Upper lobe of right lung (tissue), 1 donor: ENCODE measurements at places on chromosomes 6 and 20.

DNA sequence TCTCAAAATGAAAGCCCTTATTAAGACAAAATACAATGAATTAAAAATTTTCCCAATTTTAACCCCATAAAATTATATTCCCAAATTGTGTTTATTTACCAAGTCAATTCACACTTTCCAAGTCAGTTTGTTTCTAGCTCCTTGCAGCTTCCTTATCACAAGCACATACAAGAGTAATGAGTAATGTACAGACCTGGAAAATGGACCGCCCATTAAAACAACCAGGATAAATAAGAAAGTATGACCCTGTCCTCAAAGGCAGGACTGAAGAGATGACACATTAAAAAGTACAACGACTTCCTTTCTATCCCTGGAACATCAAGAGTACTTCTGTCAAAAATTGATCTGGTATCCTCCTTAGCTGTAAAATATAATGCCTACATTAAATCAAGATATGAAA lies 47.1 kb upstream of the TMX4 start:
- no peaks in the 10 kb centered on the region for H3K36me3 ChIP-seq
- H3K4me1 ChIP-seq, result no peaks in the 10 kb centered on the region
- no peak overlapping the region for H3K4me3 ChIP-seq
- H3K27me3 ChIP-seq, result no peaks in the 10 kb centered on the region
- no peak overlapping the region for H3K27ac ChIP-seq

DNA sequence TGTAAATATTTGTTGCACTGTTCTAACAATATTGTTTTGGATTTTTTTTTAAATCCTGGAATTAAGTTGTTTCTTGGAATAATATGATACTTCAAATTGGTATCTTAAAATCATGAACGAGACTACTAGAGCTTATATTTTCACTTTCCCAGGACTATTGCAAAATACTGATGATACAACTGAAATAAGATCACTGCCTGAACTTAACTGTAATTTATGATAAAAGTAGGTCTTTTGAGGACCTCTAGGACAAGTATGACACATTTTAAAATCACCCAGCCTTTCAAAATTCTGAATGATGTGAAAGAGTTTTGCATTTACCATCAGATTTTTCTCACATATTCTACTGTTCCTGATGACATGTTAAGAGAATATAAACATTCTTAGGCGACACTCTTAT lies 8.6 kb upstream of the UBE2J1 start:
- no peaks in the 10 kb centered on the region for H3K4me1 ChIP-seq
- H3K36me3 ChIP-seq, result no peaks in the 10 kb centered on the region
- no peaks in the 10 kb centered on the region for H3K27me3 ChIP-seq
- H3K4me3 ChIP-seq, result no peak overlapping the region
- H3K27ac ChIP-seq, result no peak overlapping the region

- no peaks in the 10 kb centered on the region for H3K36me3 ChIP-seq
- H3K4me3 ChIP-seq, result no peak overlapping the region
- DNase-seq, result peak; percentile 78
- H3K4me1 ChIP-seq, result no peaks in the 10 kb centered on the region
These were observed 12.1 kb upstream of the PDYN start for GRCh38 chr20:2005831-2006426.

DNA sequence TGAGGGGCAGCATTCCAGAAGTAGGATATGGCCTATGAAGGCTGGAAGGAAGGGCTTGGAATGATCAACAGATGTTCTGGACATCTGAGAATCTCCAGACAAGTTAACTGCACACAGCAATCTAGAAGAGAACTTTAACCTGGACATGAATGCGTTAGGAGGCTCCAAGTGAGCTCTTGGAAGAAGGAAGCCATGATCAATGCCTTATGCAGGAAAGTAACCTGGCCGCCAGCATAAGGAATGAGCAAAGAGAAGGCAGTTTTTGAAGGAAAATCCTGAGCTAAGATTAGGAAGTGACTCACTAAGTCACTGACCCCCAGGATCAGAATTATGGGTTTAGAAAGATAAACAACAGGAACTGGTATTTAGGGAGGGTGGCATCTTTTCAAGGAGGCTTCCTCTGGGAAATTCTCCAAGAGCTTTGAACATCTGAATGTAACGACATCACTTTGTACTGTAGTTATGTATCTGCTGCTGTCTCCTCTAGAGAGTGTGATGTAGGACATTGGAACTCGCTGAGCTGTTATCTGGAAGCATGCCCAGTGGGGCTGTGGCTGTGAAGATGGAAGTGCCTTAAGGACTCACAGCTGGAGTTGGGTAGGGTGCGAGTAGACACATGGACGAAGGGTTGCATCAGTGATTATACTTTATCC lies 236.8 kb downstream of the PACRG start:
- H3K27me3 ChIP-seq, result no peaks in the 10 kb centered on the region
- no peak overlapping the region for H3K27ac ChIP-seq
- DNase-seq, result no peak
- no peaks in the 10 kb centered on the region for H3K4me1 ChIP-seq

GRCh38 chr6:43636308-43636659 lies 644 bp downstream of the MAD2L1BP start:
- no peaks in the 10 kb centered on the region for H3K27me3 ChIP-seq
- peak overlapping the region; percentile 78 for H3K4me3 ChIP-seq
- peaks cover 22% of the 10 kb centered on the region for H3K4me1 ChIP-seq
- peak overlapping the region; percentile 83 for H3K27ac ChIP-seq

DNA sequence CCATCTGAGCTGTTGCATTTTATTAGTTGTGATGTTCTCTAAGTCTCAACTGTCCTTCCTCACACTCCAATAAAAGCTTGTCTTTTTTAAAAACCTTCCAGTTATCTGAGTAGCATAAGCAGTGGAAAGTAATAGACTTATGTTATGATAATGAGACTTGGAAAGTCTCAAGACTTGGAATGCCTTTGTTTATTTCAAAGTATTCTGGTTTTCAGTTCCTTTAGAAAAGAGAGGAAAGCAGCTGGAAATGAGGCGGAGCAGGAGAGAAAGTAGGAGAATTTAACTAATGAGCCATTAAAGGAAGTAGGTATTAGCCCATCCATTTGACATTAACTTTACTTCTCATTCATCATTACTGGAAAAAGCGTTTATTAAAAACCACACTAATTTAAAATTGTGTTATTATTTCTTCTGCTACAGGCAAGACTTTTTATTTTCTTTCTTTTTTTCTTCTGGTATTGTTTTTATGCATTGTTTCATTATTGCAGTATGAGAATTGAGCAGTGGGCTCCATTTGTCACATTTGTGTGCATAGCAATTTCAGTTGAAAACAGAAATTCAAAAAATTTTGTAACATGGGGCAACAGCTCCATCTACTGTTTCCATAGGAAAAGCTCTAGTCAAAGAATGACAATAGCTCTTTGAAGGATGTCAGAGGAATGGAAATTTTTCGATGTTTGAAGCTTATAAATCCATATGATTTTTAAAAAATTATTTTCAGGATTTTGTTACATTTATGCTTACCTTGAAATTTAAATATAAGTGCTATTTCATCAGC lies 194.8 kb downstream of the COL9A1 start:
- H3K27me3 ChIP-seq, result no peaks in the 10 kb centered on the region
- no peak overlapping the region for H3K4me3 ChIP-seq
- no peak overlapping the region for H3K27ac ChIP-seq
- no peaks in the 10 kb centered on the region for H3K36me3 ChIP-seq

DNA sequence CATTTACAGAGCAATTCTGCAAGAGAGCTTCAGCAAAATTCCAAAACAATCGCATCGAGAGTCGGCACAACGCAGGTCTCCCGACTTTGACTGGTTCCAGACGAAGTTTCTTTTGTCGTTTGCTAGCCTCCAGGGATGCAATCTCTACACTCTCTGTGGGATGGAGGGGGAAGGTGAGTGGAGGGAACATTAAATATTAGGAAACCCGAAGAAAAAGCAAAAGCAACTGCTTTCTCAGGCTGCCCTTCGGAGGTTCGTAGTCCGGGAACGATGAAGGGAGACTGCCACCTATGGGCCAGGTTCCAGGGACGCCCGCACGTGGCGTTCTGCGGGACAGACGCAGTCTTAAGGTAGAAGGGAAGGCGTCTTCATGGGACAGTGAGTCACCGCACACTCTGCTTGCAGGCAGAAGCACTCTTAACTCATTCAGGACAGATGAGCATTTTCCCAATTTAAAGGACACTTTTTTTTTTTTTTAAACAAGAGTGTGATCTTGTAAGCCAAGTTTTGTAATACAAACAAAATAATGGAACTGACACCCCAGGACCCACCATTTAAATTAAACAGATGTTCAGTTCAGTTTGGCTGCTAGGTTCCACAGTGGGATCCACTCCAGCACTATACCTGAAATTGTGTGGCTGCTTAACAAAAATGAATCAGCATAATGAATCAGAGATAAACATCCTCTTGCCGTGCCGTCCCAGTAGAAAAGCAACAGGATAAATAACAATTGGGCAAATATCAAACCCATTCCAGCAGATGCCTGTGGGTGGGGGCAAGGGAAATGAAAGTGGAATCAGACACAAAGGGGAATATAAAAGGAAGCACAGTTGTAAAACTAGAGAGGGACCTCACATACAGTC lies 65.8 kb upstream of the ARMC2 start:
- no peaks in the 10 kb centered on the region for H3K36me3 ChIP-seq
- no peaks in the 10 kb centered on the region for H3K27me3 ChIP-seq
- no peak overlapping the region for H3K27ac ChIP-seq
- DNase-seq, result peak; percentile 92
- H3K4me3 ChIP-seq, result peak overlapping the region; percentile 62
